CD4-positive, alpha-beta T cell treated with Interleukin-4 for 4 hours (primary cell): ENCODE measurements at places on chromosomes 5 and 9.

DNA sequence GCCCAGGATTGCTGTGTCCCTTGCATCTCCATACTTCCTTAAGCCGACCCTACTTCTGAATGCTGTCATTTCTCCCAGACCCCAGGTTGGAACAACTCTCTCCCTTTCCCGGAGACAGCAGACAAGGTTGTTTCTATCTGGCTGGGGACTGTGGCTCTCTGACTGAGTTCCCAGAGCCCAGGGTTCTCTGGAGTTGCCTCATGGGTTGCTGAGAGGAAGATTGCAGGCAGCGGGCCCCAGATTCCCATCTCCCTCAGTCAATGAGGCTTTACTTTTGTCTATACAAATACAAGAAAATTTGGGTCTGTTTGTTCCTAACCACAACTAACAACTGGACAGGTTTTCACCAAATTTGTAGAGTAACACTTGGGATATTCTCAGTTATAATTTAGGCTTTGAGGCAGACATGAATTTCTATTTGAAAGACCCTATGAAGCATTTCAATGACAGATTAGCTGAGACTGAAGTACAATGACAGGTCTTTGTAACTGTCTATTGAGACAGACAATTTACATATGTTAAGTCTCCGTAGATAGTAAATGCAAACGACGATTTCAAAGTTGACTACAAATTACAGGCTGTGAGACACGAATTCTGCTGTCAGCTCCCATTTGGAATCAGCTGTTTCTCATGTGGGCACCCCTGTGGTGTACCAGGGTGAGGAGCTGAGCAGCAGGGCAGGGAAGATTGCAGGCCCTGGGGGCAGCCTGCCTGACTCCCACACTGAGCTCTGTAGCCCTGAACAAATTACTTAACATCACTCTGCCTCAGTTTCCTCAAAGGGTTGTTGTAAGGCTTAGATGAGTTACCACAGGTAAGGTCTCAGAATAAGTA is 107.5 kb downstream of the ATP10B start:
- no peak for DNase-seq

GRCh38 chr5:10509575-10509974 is 54.3 kb upstream of the ANKRD33B start:
- no peak for DNase-seq

- DNase-seq: no peak
These were observed 14.5 kb upstream of the SPINK7 start for GRCh38 chr5:148297731-148298130.

DNA sequence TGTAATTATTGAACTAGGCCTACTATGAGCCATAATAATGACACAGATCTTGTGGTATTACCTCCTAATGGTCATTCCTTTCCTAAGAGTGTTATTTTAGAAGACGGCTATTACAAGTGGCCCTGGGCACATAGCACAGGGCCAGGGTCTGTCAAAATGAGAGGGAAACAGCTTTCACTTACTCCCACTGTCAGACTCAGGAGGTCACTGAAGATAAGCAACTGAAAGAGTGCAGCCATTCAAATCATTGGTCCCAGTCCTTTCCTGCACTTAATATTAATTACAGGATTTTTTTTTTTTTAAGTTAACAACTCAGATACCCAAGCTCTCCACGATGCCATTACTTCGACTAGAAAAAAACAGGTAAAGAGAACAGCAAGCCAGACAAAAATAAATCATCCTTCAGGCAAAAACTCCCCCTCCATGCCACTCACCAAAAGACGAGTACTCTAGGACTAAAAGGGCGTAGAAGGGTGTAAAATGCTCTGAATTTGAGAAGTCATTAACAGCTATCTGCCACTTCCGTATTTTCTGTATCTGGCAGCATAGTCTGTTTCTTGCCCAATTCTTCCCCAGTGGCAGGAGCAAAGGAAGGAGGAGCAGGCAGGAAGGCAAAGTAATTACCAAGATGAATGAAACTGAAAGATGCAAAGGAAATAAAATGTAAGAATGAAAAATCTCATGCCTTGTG is 87.4 kb downstream of the ZNF608 start:
- DNase-seq: no peak

- DNase-seq: peak; percentile 91
These were observed 117.2 kb downstream of the RXRA start for GRCh38 chr9:134443174-134444037.

- DNase-seq: no peak
These were observed 321.9 kb downstream of the GADD45G start for GRCh38 chr9:89926691-89927220.

DNA sequence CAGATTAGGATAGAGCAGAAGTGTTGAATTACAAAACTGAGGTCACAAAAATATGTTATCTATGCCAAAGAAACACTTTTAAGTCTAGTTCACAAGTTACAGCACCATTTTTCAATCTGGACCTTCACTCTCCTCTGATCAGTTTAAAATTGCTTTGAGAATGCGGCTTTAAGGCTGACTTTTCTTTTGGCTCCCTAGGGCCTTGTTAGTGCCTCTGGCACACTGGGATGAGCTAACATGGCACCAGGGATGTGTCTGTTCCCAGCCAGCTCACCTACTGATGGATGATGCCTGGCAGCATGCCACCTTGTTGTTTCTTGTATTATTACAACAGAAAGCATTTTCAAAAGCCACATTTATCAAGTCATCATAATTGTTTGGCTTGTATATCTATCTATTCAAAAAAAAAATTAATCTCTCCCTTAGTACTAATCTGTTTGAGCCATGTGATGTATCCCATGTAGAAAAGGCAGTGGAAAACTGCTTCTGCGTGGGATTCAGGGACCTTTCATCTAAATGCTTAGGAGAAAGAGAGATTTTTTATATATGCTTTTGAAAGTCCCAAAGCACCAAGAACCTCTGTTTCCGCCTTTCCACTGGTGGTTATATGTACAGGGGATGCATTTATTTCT is 46.6 kb downstream of the ADAMTSL1 start:
- DNase-seq: no peak

DNA sequence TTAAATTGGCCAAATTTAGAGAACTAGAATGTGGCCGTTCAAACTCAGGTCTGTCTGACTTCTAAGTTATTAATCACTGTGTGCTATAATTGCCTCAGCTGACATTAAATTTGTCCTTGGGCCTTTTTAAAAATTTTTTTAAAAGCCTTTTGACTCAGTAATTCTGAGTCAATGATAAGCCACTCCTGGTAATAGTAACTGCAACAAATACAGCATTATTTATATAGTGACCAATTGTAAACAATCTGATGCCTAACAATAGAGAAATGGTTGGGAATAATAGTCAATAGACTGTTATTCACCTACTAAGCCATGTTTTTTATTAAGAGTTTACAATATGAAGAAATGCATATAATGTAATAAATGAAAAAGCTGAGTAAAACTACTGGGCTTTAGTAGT is 70.9 kb upstream of the FSD1L start:
- no peak for DNase-seq

- no peak for DNase-seq
These were observed 96.6 kb downstream of the NLN start for GRCh38 chr5:65818592-65818991.

- DNase-seq: no peak
These were observed 1313.0 kb downstream of the MAT2B start for GRCh38 chr5:164818445-164818844.

DNA sequence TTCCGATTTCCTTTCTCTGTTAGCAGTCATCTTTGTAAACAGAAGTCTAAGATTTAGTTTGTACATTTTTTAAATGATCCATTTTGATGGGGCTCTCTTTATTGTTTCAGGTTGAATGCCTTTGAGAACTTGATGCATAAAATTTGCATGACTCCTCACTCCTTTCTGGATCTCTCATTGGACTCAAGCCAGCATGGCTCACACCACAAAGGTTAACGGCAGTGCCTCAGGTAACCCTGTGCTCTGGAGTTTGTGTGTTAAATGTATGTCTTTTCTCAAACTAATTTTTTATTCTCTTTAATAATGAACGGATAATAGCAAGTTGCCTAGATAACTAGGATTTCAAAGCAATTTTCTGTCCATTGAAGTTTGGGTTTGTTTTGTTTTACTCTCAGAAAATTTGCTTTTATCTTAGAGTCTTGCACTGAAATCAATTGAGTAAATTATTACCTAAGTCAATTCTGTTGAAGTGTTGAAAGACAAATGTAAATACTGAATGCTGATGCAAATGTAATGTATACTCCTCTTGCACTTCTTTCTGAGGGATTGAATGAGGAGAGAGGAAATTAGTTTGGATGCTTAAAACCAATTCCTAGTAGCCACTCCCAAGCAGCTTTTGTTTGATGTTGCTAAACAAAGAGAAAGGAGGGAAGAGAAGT is 164.6 kb upstream of the DMRT1 start:
- DNase-seq: no peak

DNA sequence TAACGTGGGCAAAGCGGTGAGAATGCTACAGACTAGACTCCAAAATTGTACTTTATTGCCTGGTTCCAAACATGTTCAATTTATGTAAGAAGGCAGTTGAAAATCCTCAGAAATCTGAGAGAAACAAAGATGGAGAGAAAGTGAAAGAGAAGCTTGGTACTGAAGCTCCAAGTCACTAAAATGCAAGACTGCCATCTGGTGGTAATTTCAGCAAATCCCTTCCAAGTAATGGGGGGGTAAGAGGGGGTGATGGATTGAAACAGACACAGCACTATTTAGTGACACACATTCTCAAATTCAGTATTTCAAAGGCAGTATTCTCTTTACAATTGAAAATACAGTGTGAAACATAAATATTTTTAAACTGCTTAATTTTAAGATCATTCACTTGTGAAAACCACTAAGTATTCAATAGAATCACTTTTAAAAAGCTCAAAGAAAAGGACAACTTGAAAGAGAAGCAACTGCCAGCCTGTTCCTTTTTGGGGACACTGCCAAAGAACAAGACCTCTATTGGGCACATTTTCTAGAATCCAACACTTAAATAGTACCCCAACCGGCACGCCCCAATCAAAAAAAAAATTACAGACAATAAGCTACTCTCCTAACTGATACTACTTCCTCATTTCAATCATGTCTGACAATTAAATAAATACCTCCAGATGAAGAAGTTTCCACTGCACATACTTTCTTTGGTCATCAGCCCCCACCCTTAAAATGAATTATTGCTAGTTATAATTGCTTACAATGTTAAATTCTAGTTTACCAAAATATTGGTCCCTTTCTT is 131.5 kb downstream of the AGTPBP1 start:
- DNase-seq: peak; percentile 73

DNA sequence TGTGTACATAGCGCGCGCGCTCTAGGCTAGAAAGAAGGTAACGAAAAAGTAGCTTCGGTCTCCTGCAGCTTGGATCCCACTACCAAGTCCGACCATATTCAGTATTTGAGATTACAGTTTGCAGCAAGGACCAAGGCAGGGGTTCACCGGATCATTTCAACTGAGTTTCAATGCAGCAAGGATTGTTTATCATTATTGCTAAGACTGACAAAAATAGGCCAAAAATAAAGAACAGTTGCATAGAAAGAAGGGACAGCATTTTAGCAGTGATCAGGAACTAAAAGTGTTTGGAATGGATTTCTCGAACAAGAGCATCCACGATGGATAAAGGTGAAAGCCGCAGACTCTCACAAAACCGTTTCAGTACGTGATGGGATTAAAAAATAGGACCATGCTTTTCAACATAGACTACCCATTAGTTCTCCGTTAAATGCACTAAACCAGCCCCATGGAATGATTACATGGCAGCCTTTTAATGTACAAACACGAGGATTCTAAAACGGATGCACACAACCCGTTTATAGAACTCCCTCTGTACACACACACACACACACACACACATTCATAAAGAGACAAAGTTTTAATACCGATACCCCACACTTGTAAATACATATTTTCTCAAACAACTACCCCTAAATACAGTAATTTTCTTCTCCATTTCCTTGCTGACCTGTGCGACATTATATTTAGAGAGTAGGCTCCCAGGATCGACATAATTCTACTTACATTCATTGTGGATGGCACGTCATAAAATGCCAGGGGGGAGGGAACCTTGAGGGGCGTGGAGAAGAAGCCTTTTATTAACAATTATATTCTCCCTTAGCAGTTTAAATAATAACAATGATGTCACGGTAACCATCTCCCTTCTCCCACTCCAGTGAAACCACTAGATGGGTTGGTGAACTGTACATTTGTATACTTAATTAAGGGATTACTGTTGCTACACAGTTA is 197.1 kb downstream of the MEF2C start:
- no peak for DNase-seq

DNA sequence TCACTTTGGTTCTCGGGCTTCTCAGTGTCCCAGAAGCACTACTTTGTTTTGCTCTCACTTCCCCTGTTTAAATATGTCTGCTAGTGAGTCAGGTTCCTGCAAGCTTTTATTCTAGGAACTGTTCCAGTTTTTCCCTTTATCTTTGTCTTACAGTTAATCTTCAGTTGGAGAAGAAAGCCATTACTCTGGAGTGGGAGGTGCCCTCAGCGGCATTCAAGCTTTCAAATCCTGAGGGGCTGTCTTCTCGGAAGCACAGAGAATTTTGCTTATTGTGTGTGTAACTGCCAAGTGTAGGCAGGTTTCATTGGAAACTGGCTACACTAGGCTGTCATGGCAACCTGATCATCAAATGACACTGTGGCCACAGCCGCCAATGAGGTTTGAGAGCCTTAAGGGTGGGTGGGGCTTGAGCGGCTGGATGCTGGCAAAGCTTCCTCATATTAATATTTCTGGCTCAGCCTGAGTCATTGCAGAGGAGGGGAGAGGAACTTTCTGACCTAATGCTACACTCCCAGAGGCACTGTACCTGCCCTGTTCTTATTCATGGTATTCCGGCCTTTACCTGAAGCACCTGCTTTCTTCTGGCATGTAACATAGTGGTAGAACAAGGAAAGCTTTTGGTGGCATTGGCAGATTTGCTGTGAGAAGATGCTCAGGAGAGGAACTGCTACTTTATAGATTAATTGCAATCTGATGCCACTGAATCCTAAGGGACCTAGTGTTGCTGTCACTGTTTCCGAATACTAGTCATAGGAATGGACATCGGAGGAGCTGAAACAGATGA is 26.3 kb downstream of the SLC25A25 start:
- DNase-seq: peak; percentile 85

DNA sequence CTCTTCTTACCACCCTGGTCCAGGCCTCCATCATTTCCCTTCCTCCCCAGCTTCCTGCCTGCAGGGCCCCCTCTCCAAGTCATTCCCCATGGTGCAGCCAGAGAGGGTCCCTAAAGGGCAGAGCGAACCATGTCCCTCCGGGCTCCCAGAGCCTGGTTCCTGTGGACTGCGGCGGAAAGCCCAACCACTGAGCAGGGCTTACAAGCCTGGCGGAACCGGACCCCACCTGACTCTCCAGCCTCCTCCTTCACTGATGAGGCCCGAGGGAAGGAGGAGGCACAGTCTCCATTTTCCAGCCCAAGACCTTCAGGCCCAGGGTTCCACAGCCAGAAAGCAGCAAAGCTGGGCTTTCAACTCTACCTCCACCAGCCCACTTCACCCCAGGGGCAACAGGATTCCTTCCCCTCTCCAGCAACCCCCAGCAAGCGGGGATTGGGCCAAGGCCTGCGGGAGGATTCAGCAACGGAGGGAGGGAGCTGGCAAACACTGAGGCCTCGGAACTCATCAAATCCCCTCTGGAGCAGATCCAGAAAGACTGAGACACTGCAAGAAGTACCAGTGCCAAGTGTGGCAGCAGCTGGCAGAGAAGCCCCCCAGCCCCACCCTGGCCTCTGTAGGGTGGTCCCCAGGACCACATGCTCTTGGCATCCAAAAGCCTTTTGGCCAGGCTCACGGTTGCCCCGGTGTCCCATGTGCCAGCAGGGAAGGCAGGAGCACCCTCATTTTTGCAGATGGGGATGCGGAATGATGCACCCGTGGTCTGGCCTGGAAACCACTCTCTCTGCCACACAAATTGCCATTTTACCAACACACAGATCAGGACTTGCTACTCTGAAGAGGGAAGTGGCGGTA is 3.1 kb downstream of the FAM163B start:
- no peak for DNase-seq
